ENCODE measurements at places on chromosomes 6 and 20. TPM values are rescaled to one million over a fixed set of nuclear protein-coding genes. Genes with fewer than 3 reads are reported as not detected.

The DEFB124 gene
- total RNA-seq = not detected

The AK9 gene
- total RNA-seq = 3.2 TPM

The C6orf15 gene
- total RNA-seq = not detected

The CYP21A2 gene
- not detected for total RNA-seq

The HTR1B gene
- total RNA-seq = 17.9 TPM

The BPIFB1 gene
- total RNA-seq = not detected

The ACOT13 gene
- total RNA-seq = 6.2 TPM

The PRKN gene
- 0.15 TPM for total RNA-seq

The GTSF1L gene
- total RNA-seq = 0.32 TPM

The CALHM6 gene
- total RNA-seq = not detected

The TSHZ2 gene
- total RNA-seq = under 0.01 TPM

The LTA gene
- not detected for total RNA-seq

The TRIM40 gene
- total RNA-seq = not detected

The C20orf144 gene
- total RNA-seq = not detected

The AIF1 gene
- total RNA-seq = not detected

The TGM3 gene
- total RNA-seq = not detected

The PTK7 gene
- total RNA-seq = 42.9 TPM

The FAM110A gene
- total RNA-seq = 3.3 TPM
